ENCODE measurements at places on chromosomes 12 and 14.

- DNase-seq = no peak
These were observed 59.9 kb downstream of the TTC9 start for GRCh38 chr14:70701610-70702009.

DNA sequence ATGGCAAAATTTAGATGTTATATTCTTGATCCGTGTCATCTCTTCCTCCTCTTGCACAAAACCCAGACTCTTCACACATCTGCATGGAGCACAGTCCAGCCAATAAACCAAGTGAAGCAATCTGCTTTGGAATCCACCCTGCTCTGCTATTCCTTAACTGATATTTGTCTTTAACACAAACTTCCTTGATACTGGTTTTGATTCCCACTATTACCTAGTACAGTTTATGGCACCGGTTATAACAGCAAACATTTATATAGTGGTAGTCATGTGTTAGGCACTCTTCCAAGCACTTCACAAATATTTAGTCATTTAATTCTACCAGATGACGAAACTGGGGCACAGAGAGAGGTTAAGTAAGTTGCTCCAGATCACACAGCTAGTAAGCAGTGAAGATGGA lies 12.5 kb downstream of the STYK1 start:
- no peak for DNase-seq

GRCh38 chr14:51093371-51094281 lies 1.3 kb downstream of the TRIM9 start:
- DNase-seq = peak; percentile 50

- no peak for DNase-seq
These were observed 630 bp downstream of the FOS start for GRCh38 chr14:75279153-75279762.

DNA sequence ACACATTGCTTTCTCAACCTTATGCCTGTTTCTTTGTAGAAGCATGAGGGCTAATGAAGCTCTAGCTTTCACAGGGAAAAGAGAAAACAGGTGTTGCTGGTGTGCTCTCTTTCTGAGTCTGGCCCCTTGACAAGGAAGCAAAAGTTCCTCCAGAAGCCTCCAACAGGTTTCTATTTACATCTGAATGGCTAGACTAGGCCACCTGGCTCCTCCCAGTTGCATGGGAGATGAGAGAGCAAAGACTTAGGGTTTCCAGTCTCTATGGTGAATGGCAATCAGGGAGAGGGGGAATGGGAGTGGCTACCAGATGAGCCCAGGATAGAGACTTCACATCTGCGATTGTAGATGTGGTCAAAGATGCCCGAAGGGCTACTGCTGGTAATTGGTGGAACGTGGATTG lies 138.1 kb upstream of the PLXNC1 start:
- DNase-seq = no peak

DNA sequence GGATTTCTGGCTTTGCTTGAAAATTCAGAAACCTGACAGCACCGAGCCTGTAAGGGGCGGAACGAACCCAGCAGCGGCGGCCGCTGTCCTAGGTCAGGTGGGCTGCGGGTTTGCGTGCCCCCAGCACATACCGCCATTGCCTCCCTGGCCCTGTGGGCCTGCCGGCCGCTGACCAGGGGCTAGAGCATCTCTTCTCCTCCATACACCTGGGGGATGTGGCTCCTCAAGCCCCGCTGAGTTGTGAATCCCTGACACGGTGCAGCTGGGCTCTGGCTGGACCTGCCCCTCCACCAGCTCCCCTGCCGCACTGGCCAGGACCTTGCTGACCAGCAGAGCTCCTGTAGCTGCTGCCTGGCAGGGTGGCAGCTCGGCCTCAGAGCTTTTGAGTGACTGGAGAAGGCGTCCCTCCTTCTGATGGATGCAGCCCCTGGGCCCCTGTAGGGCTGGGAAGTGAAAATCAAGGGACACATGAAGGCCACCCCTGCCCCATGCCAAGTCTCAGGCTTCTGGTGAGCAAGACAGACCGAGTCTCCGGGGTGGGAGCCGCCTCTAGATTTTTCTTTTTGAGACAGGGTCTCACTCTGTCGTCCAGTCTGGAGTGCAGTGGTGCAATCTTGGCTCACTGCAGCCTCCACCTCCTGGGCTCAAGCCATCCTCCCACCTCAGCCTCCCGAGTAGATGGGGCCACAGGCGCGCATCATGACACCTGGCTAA lies 184.9 kb upstream of the SFSWAP start:
- DNase-seq = no peak

- no peak for DNase-seq
These were observed 36.7 kb upstream of the C14orf132 start for GRCh38 chr14:96002498-96002884.

GRCh38 chr14:96702831-96703230 lies 94.4 kb upstream of the VRK1 start:
- DNase-seq = no peak

GRCh38 chr12:22821985-22822384 lies 197.0 kb downstream of the ETNK1 start:
- DNase-seq = no peak

GRCh38 chr12:24966951-24967564 lies 18.2 kb upstream of the BCAT1 start:
- no peak for DNase-seq

- no peak for DNase-seq
These were observed 72.0 kb upstream of the DBX2 start for GRCh38 chr12:45122768-45123380.

DNA sequence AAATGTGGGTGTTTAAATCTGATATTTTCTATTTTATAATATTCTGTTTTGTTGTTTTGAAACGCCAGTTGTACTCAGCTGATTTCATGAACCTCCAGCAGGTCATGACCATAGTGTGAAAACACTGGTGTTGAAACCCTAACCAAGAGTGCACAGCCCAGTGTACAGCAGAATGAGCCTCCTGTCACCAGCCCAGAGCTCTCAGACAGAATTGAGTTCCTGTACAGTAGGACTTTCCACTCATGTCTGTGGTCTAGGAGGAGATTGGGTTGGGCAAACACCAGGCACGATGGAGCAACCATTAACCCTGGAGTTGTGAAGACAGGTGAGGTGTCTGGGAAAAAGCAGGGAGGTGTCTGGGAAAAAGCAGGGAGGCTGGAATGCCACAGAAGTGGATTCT lies 908.8 kb downstream of the VRK1 start:
- no peak for DNase-seq

- peak; percentile 26 for DNase-seq
These were observed 243.5 kb upstream of the CAND1 start for GRCh38 chr12:67025543-67026114.

DNA sequence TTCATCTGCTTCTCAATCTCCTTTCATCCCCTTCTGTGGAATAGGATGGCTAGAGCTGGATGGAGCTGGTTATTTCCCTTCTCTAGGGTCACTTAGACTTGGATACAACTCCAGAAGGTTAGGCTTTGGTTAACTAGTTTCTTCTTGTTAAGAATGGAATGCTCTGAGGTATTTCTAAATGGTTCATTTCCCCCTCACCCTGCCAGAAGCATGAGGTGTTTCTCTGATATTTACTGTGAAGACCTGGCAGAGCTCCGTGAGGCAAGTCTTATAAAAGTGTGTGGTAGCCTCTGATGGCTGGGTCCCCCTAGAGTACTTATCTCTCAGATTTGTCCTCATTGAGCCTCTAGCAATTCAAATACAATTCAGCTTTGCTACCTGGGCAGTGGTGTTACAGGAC lies 207.9 kb downstream of the SLC16A7 start:
- DNase-seq = no peak

DNA sequence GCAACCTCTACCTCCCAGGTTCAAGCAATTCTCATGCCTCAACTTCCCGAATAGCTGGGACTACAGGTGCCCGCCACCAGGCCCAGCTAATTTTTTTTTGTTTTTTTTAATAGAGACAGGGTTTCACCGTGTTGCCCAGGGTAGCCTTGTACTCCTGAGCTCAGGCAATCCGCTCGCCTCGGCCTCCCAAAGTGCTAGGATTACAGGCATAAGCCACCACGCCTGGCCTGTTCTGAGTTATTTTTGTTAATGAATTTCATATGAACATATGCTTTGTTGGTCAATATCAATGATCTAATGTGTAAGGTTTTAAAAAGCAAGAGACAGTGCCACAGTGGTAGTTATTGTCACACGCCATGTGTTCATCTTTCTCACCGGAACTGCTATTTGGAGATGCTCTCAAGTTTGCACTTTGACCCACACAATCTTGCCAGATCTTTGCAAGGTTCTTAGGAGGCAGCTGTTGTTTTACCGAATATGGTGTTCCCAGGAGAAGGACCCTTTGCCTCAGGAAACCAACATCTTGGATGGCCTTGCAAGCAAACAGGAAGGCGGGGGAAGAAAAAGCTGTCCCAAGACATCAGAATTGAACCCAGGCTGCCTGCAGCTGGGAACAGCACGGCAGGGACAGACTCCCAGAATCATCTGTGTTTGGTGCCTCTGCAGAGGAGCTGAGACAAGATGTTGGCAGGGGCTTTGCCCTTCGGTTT lies 30.0 kb downstream of the GALNT16 start:
- DNase-seq = no peak

DNA sequence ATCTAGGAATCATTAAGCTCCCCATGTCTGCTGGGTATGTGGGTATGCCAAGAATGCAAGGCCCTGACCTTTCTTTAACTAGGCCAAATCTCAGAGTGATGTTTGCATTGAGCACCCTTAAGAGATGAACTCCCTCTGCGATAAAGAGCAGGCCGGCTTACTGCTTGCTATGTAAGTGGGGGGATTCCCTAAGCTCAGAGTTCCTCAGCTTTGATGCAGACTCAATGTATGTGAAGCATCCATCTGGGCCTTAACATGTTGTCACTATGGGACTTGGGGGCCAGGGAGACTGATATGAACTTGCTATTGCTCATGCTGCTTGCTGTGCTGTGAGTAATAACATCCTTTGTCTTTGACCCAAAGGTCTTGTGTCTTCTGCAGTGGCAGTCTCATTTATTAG lies 149.7 kb downstream of the C12orf75 start:
- DNase-seq = no peak

- no peak for DNase-seq
These were observed 10.1 kb downstream of the ZFYVE26 start for GRCh38 chr14:67806246-67806645.

DNA sequence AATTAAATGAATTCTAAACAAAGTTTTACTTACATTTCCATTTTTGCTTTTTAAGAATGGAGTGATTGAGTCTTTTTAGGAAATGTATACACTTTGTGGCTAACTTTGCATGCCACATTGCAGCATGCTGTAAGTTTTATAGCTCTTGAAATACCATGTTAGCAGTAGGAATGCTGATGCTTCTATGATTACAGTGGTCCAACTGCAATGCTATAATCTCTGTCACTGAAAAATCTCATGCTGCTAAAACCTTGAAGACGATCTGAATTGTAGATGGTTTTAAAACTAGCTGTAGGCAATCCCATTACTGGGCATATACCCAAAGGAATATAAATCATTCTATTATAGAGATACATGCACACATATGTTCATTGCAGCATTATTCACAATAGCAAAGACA lies 127.6 kb downstream of the WIF1 start:
- no peak for DNase-seq

- DNase-seq = no peak
These were observed 9.8 kb downstream of the CCER1 start for GRCh38 chr12:90945070-90945649.

DNA sequence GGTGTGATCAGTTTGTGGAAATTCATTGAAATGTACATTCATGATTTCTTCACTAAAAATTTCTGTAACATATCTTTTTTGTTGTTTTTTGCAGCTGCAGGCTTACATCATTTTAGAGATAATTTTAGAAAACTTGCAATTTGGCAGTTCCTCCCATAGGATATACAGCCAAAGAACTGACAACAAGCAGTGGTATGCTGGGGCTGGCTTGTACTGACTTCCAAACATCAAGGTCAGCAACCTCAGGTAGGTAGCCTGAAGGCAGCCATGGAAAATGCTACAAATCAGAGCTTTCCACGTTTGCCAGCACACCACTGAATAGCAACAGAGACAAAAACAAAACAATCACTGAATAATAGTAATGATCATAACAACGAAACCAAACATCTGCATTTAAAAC lies 21.2 kb downstream of the TRIM9 start:
- DNase-seq = no peak

GRCh38 chr12:11545484-11546330 lies 103.8 kb upstream of the ETV6 start:
- DNase-seq = peak; percentile 10

GRCh38 chr14:101007765-101008164 lies 104.2 kb upstream of the RTL1 start:
- no peak for DNase-seq

- DNase-seq = no peak
These were observed 87.0 kb downstream of the ERC1 start for GRCh38 chr12:1078002-1078401.

DNA sequence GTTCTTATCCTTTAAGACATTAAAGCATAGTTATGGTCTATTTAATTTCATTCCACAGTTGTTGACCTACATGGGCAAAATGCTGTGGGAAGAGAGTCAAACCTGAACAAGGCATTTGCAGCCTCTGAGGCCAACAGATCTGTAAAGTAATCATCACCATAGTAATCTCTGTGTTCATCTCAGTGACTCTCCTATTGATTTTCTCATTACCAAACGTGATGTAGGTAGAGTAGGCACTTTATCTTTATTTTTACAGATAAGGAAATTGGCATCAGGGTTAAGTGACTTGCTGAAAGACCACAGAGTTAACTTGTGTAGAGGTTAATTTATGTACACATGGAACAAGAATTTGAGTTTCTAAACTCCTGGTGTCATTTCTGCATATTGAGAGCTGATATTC lies 203.0 kb downstream of the ESR2 start:
- DNase-seq = no peak

GRCh38 chr14:34650786-34651584 lies 21.0 kb upstream of the SNX6 start:
- no peak for DNase-seq

- DNase-seq = no peak
These were observed 26.1 kb upstream of the C14orf180 start for GRCh38 chr14:104553166-104554087.

GRCh38 chr12:54172168-54172567 lies 16.6 kb downstream of the SMUG1 start:
- DNase-seq = no peak

DNA sequence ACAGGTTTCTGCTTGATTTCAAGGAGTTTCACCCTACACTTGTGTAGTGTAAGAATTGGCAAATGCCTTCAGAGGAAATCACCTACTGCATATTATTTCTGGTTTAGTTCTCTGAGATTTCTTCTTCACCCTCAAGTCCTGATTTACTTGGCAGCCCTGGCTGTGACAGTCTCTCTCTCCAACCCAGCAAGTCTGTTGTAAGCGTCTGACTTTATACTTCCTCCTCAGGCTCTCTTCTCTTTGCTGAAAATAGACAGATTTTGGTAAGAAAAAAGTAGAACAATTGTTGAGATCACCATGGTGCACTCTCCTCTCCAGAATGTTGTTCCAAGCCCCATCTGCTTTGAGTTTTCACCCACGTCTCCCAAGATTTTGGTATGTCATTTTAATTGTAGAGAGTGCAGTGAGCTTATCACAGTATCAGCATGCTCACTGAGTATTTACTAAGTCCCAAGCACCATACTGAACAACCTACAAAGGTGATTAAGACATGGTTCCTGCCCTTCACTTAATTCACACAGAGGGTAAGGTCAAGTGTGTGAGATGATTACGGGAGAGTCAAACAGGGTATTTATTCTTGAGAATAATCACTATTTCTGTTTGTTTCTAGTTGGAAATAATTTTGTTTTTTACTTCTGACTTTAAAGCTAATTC lies 148.7 kb downstream of the MDGA2 start:
- DNase-seq = no peak

All from stimulated activated CD4-positive, alpha-beta T cell treated with anti-CD3 and anti-CD28 coated beads, TNF-alpha, amount 100 ng/mL, for 24 hours (primary cell).